Activated naive CD8-positive, alpha-beta T cell treated with anti-CD3 and anti-CD28 coated beads, Interleukin-2, amount 50 U/mL, for 24 hours (primary cell): ENCODE measurements at places on chromosomes 11 and 22.

DNA sequence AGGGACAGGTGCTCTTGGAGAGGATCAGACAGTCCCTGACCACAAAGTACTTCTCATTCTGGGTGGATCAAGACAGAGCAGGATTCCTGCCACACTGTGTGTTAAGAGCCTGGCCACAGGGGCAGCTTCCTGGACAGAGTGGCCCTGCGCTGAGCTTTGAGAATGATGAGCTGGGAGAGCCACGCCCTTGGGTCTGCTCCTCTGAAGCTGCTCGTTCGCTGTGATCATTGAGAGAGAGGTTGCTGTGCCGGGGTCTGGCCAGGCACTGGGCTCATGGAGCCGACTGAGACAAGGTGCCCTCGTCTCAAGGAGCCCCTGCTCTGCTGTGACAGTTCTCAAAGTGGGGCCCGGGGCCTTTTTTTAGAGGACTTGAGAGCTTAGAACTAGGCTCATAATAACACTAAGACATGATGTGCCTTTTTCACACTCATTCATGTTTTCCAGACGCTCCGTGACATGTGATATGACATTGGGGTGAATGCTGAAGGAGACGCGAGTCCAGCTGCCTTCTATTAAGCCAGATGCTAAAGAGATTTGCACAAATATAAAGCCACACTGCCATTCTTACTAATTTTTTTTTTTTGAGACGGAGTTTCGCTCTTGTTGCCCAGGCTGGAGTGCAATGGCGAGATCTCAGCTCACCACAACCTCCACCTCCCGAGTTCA, 1.6 kb upstream of the MFRP start:
- DNase-seq: no peak
- H3K27ac ChIP-seq: no peak overlapping the region
- no peak overlapping the region for H3K4me3 ChIP-seq
- H3K4me1 ChIP-seq: no peaks in the 10 kb centered on the region

DNA sequence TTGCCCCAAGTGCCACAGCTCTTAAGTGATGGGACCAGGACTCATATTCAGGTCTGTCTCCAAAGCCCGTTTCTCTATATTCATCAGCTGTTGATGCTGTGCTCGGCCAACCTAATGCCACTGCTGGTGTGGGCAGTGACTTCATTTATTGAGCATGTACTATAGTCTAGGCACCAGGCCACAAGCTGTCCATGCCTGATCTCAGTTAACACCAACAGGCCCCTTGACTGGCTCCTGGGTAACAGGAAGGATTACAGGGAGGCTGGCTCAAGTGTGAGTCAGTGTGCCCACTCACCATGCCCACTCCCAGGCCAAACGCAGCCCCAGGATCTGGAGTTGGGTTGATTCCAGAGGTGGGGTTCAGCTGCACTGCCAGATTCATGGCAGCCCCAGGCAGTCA, 8.6 kb upstream of the CRYBB2 start:
- H3K27ac ChIP-seq: no peak overlapping the region
- no peaks in the 10 kb centered on the region for H3K4me1 ChIP-seq
- DNase-seq: no peak
- no peak overlapping the region for H3K4me3 ChIP-seq
- H3K27me3 ChIP-seq: no peaks in the 10 kb centered on the region

DNA sequence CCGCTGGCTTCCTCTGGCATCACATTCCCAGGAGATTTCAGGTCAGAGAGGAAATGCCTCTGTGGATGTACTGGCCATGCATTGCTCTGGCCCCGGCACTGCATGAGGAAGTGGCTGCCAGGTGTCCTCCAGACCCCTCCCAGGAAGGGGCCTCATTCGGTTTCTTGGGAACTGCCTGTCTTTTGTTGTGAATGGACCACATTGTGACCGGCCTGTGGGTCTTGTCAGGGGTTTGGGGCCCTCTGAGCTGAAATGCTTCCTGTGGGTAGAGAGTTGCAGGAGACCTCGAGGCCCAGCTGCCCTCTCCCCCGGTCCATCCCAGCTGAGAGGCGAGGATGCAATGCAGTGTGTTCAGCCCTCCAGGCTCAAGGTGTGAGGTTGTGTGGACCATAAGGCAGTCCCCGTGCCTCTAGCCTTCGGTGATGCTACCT, 18.8 kb upstream of the ST3GAL4 start:
- H3K27me3 ChIP-seq: no peaks in the 10 kb centered on the region
- DNase-seq: no peak
- H3K27ac ChIP-seq: no peak overlapping the region
- H3K4me3 ChIP-seq: no peak overlapping the region

GRCh38 chr11:111697933-111698371, 68.2 kb downstream of the PPP2R1B start:
- no peak overlapping the region for H3K27ac ChIP-seq
- H3K4me1 ChIP-seq: peaks cover 7% of the 10 kb centered on the region
- H3K27me3 ChIP-seq: no peaks in the 10 kb centered on the region
- DNase-seq: no peak
- H3K36me3 ChIP-seq: peaks cover under 1% of the 10 kb centered on the region

DNA sequence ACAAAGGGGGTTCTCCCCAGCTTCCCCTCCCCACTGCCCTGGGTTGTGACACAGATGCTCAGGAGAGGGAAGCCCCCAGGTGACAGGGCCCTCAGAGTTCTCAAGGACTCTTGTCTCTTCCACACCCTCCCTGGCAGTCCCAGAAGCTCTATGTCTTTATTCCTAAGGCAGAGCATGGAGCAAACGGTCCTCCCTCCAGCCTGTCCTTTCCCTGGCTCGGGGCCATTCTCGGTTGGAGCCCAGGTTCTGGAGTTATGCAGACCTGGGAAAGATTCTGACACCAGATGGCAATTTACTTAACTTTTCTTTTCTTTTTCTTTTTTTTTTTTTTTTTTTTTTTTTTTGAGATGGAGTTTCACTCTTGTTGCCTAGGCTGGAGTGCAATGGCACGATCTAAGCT, 186.6 kb downstream of the CEP164 start:
- H3K36me3 ChIP-seq: no peaks in the 10 kb centered on the region
- H3K27me3 ChIP-seq: no peaks in the 10 kb centered on the region
- DNase-seq: no peak
- H3K4me1 ChIP-seq: no peaks in the 10 kb centered on the region

DNA sequence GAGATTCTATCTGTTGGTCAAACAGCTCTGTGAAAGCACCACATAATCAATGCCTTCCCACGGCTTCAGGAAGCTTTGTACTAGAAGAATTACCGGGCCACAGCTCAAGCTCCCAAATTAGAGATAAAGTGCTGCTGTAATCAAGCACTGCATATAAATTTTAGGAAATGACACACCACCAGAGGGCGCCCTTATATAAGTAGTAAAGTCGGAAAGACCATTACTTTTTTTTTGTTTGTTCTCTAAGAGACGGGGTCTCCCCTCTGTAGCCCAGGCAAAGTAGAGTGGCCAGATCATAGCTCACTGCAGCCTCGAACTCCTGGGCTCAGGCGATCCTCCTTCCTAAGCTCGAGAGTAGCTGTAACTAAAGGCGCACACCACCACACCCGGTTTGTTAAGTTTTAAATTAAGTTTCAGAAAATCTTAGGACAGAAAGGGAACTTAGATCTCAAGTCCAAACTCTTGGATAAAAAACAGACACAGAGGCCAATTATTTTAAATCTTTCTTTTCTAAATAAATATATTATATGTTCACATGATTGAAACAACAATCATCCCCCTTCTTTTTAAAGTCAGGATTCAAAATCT, 32.6 kb downstream of the PRCP start:
- H3K4me1 ChIP-seq: peaks cover 21% of the 10 kb centered on the region
- H3K4me3 ChIP-seq: no peak overlapping the region
- H3K27ac ChIP-seq: no peak overlapping the region
- peak; percentile 81 for DNase-seq
- no peaks in the 10 kb centered on the region for H3K36me3 ChIP-seq

DNA sequence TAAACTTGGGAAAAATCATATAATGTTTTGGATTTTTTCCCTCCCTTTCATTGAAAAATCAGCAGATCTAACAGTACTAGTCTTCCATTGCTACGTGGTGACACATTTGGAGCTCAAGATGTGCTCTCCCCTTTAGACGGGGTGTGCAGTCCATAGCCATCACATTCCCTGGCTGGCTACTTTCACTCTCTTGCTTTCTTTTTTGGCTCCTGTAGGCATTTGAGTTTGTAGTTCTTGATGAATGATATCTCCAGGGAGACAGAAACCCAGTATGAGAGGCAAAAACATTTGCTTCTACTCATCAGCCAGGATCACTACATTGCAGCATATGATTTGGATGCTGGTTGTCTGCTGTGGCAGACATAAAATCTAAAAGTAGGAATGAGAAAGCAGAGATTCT, 12.1 kb downstream of the CCDC81 start:
- no peak overlapping the region for H3K4me3 ChIP-seq
- DNase-seq: no peak
- H3K27ac ChIP-seq: no peak overlapping the region
- no peaks in the 10 kb centered on the region for H3K4me1 ChIP-seq

- no peaks in the 10 kb centered on the region for H3K27me3 ChIP-seq
- H3K4me3 ChIP-seq: no peak overlapping the region
- no peaks in the 10 kb centered on the region for H3K4me1 ChIP-seq
- H3K36me3 ChIP-seq: no peaks in the 10 kb centered on the region
Observed at GRCh38 chr11:1174441-1175370, 17.0 kb downstream of the MUC5AC start.

GRCh38 chr11:199782-200181, 6.9 kb downstream of the SCGB1C1 start:
- H3K27me3 ChIP-seq: no peaks in the 10 kb centered on the region
- peak; percentile 2 for DNase-seq
- H3K27ac ChIP-seq: no peak overlapping the region
- H3K36me3 ChIP-seq: peaks cover 12% of the 10 kb centered on the region
- H3K4me3 ChIP-seq: no peak overlapping the region
- peaks cover 41% of the 10 kb centered on the region for H3K4me1 ChIP-seq

GRCh38 chr11:128315933-128316332, 271.4 kb downstream of the ETS1 start:
- H3K4me1 ChIP-seq: peaks cover 90% of the 10 kb centered on the region
- no peak overlapping the region for H3K4me3 ChIP-seq
- no peaks in the 10 kb centered on the region for H3K27me3 ChIP-seq
- no peak for DNase-seq
- H3K27ac ChIP-seq: peak overlapping the region; percentile 25

- no peak overlapping the region for H3K27ac ChIP-seq
- no peak for DNase-seq
- peaks cover 25% of the 10 kb centered on the region for H3K36me3 ChIP-seq
- H3K27me3 ChIP-seq: no peaks in the 10 kb centered on the region
- no peaks in the 10 kb centered on the region for H3K4me1 ChIP-seq
- no peak overlapping the region for H3K4me3 ChIP-seq
Observed at GRCh38 chr11:121048464-121049233, 24.7 kb downstream of the TBCEL start.

GRCh38 chr11:102452461-102453301, at the start of gene TMEM123:
TSS of gene TMEM123 (minus strand) at chr11:102452765. CDS start at chr11:102452623, 142 bp downstream.
- H3K27ac ChIP-seq: peak within 1 kb of the TSS; percentile 96
- peak within 1 kb of the TSS; percentile 86 for H3K4me3 ChIP-seq
- peak; percentile 94 for DNase-seq
- H3K4me1 ChIP-seq: peaks cover 80% of the 10 kb centered on the region

DNA sequence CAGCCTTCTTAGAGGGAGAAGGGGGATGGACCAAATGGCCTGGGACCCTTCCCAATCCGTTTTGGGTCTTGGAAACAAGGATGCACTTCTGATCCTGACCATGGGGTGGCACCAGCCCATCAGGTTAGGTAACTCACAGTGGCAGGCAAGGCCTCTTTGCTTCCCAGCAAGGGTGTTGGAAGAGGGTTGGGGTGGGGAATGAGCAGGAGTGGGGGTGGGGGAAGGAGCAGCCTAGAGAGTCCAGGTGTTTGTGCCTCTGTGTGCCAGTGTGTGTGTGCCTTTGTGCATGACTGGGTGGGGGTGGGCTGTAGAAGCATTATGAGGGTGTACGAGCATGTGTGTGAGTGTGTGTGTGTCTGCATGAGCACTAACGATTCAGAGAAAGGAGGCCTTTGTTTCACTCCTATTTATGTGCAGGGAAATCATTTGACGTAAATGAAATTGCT, 213.1 kb downstream of the INSC start:
- H3K27ac ChIP-seq: no peak overlapping the region
- DNase-seq: peak; percentile 4
- H3K4me3 ChIP-seq: no peak overlapping the region
- H3K27me3 ChIP-seq: no peaks in the 10 kb centered on the region

DNA sequence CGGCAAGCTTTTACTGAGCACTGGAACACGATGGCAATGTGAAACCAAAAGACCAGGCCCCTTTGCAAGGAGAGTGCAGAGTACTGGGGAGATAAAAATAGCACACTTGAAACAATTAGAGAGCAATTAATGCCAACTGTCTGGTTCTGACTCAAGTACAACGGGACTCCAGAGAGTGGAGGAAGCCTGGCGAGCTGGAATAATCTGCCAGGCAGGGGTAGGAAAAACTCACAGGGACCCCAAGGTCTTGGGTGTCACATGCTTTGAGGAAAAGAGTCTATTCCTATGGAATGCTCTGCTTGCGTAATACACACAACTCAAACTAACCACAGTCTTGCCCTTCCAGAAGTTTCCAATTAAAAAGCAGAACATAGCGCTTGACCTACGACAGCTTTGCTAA, 113.0 kb upstream of the CLMP start:
- H3K4me3 ChIP-seq: no peak overlapping the region
- no peak overlapping the region for H3K27ac ChIP-seq
- DNase-seq: no peak
- peaks cover 15% of the 10 kb centered on the region for H3K27me3 ChIP-seq

DNA sequence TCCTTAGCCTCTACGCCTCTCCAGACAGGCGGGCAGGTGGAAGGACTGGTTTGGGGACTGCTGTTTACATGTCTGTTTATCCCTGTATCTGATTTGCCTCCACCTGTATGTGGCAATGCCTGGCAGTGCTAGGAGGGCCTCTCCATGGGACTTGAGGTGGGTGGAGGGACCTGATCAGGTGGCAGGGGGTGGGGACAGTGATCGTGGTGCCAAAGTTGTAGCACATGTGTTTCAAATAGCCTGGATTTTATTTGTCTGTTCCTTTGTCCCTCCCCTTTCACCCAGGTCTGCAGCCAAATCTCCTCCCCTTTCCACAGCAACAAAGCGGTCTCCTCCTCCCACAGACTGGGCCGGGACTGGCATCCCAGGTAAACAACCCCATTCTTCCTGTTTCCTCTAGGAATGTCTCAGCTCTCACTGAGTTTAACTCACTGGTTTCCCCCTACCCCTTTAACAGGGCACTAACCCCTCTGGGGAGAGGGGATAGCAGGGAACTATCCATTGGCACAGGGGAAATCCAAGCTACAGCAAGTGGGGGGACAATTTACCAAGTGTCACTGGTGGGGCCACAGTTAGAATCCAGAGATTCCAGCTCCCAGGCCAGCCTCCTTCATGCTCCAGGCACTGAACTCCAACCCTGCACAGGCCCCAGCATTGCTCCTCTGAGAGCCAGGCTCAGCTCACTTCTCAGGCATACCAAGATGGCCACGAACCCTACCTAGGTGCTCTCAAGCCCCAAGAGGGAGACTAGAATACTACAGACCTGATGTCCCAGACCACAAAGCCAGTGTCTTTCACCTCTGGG, 22.9 kb upstream of the TLCD5 start:
- DNase-seq: no peak
- no peaks in the 10 kb centered on the region for H3K4me1 ChIP-seq
- peaks cover 24% of the 10 kb centered on the region for H3K27me3 ChIP-seq
- H3K27ac ChIP-seq: no peak overlapping the region
- no peaks in the 10 kb centered on the region for H3K36me3 ChIP-seq

- peaks cover 31% of the 10 kb centered on the region for H3K27me3 ChIP-seq
- H3K27ac ChIP-seq: no peak overlapping the region
- no peak for DNase-seq
- H3K4me1 ChIP-seq: peaks cover 6% of the 10 kb centered on the region
Observed at GRCh38 chr11:119578521-119579191, 150.3 kb downstream of the NECTIN1 start.
